Hippocampal formation (tissue), 2 donors: ENCODE measurements at places on chromosomes 5 and 9.

DNA sequence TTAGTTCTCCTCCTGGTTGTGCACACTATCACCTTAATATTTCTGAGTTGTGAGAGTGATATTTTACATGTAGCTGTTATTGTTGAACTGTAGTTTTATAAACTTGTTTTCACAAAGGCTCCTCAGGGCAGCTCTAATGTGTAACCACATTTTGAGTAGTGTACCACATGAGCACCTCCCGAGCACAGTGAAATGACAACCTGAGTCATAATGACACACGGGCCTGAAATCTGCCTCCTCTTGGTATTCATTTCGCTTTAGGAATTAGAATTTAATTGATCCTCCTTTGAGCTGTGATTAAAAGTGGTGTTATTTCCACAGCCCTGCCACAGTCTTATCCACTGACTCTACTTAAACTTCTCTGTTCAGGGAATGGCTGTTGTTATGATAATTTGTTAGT, 7.9 kb downstream of the MTRR start:
- DNase-seq: no peak

GRCh38 chr5:77881528-77881927, 105.4 kb upstream of the TBCA start:
- DNase-seq: no peak

DNA sequence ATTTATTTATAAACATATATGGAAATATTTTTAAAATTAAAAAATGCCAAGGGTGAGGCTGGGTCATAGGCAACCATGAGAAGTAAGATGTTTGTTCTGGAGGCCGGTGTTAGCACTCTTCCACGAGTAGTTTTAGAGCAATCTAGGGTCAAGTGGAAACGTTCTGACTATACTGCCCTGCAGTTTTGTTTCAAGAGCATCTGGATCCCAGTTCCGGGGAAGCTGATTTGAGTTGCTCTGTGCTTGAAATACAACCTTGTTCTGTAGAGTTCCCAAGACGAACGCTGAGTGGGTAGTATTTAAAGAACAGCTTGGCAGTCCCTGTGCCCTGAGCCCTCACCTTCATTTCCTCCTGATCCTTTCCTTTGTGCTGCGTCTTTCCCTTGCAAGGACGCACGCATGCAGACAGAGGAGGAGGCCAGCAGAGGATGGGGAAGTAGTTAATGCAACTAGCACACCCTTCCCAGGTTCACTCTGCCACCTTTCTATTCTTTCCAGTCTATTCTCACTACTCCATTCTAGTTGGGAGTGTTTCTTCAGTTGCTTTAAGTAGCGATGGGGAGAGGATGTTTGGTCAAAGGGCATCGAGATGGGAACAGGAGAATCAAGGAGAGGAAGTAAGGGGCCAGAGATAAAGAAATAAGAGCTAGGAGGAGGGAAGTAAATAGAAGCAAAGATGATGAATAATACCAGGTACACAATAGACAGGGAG, 68.3 kb upstream of the ZSWIM6 start:
- no peak for DNase-seq

DNA sequence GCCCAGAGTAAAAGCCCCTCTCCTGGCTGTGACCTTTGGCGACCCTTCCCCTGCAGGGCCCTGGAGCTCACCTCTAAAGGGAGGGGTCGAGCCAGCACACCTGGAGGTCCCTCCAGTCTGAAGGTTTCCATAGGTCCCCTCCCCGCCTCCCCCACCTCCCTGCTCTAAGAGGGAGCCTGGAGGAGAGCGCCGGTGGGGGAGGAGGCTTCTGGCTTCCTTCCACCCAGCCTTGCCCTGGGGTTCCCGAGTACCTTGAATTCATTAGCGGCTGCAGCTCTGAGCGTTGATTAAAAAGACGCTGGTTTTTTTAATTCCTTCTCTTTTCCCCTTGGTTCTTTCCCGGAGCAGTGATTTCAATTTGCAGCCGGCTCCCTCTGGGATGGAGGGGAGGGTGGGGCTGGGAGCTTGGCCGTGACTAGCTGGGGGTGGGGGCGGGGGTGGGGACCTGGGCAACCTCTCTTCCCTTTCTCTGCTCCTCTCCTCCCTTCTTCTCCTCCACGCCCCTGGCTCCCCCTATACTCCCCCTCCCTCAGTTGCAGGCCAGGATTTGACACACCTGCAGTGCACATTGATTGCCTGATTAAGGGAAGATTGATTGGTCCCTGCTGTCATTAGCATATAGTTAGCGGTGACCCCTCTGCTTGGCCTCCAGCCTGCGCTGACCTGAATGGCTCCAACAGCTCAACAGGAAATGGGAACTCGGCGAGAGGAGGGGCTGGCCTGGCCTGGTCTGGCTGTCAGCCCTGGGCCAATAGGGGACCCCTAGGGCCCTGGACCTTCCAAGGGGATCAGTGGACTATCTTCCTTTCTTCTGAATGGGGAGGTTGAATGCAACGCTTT, 67.5 kb upstream of the RAPGEF1 start:
- DNase-seq: no peak

DNA sequence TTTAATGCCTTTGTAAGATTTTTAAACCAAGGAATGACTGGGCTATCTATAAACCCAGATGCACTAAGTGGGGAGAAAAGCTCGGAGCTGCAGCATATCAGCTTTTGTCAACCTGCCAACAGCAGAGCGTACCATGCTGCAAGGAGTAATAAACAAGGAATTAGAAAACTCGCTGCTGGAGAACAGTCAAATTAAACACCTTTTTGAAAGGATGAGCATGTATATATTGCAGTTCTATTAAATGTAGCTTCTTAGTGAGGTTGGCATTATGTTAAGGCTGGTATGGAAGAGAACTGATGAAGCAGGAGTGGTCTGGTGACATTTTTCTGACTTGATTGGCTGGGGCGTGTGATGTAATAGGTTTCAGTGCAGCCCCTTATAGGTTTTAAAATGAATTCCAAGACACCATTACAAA, 74.7 kb downstream of the PIK3R1 start:
- peak; percentile 83 for DNase-seq

DNA sequence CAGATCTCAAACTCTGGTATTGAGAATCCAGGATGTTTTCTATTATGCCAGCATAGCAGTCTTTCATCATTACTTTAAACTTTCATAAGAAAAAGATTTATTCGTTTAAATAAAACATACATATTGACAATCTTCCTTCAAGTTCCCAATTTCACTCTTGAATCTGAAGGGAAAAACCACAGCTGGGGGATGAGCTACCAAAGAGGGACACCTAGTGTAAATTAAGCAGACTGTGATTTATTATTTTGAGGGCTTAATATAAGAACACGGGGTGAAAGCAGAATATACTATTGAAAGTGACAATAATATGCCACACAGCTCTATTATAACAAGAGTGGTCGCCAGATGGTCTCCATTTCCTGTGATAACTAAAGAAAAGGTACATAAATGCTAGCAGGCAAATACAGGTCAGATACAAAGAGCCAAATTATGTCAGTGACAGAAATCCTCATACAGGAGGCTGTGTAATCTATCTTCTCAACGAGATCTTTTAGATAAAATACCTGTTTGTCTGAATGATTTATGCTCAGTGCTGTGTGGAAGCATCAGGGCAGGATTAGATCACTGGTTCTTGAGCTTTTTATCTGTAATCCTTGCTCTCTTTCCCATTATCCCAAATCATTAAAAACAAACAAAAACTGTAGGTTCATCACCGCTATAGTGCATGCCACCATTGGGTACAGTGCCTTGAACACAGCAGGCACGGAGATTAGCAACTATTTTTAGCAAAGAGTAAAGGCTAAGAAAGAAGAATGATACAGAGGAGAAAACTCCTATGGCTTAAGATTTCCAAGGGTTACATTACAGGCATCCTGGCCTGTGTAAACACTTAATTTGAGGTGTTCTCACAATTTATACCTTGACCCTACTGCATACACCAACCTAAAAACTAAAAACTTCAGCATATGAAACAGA, 116.6 kb downstream of the DROSHA start:
- DNase-seq: no peak

- DNase-seq: no peak
These were observed 159.7 kb upstream of the CDH12 start for GRCh38 chr5:23012842-23013241.

DNA sequence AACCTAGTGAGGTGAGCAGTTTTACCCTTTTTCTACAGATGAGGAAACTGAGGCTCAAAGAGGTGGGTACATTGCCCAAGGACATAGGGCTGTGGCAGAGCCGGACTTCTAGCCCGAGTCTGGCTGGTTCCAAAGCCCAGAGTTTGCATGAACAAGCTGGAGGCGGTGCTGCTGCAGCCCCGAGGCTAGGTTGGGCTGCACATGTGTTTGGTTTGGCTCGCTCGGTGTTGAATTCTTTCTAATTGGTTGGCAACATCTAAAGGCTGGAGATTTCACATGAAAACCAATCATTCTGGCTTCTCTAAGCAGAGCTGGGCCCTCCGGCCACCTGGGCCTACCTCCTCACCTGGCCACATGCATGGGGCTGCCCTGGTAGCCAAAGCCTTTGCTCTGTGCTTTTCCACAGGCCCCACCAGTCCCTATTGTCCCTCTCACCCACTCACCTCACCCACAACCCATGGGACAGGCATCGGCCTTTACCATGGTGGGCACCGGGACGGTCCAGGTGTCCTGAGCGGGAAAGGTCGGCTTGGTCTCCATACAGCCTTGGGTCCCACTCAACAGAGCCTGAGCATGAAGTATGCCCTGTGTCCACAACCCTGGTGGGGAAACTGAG, 262.3 kb downstream of the NSG2 start:
- no peak for DNase-seq

GRCh38 chr9:79524266-79524665, 47.5 kb upstream of the TLE4 start:
- DNase-seq: no peak

DNA sequence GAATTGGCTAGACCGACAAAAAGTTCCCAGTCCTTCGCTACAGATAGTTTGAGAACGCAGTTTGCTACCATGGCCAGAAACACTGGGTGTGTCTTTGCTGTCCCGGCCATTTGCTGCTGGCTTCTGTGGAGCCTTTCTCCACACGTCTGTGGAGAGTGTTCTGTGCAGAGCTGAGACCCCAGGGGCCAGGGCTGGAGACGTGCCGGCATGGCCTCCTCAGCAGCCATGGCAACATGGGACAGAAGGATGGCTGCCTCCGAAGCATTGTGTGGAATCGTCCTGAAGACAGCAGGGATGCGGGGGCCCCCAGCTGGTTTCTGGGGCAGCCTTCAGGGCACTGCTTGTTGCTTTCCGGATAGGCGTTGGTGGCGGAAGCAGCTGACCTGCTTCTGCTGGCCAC, 142.8 kb downstream of the GADD45G start:
- no peak for DNase-seq

DNA sequence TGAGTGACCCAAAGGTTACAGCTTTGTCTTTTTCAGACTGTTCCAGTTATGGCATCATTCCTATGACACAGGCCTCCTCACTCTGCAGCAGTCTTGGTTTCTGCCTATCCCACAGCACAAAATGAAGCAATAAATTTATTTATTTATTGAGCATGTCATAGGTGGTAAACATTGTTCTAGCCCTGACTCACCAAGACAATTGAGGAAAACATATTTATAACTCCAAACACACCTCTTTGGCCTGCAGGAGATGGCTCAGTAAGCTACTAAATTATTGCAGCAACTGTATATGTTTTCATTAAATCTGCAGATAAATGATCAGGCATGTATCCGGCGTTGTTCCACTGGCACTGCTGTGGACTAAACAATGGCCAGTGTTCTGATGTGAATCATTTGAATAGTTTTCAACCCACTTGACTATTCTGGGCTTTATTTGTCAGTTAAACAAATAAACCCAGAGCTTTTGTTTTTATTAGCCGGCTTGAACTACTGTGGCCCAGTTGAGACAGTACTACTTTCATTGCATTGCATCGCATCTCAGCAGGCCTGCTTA, 83.2 kb downstream of the FOXD1 start:
- peak; percentile 51 for DNase-seq

GRCh38 chr5:14672484-14673394, 8.2 kb downstream of the OTULIN start:
- DNase-seq: no peak

DNA sequence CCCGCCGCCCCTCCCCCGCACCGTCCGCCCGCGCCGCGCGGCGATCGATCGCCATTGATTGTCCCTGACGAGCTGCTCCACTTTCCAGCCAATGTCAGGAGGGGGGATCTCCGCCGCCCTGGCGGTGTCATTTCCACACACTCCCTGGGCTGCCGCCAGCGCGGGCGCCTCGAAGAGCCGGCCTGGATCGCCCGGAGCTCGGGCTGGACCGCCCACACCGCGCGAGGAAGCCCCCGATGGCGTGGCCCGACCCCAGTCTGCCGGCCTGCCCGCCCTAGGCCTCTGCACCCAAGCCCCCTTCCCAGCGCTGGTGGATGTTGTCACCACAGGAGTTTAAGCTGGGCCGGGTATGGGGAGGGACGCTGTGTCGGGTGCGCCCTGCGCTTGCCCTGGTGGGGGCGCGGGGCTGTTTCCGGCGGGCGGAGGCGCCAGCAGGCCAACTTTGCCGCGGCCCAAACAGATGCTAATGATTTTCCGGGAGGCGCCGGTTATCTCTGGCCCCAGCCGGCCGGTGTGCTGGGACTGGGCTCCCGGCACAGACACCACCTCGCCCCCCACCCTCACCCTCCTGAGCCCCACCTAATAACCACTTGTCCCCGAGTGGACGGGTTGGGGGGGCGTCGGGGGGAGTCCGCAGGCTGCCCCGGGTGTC, 10.6 kb upstream of the CXXC5 start:
- DNase-seq: no peak

DNA sequence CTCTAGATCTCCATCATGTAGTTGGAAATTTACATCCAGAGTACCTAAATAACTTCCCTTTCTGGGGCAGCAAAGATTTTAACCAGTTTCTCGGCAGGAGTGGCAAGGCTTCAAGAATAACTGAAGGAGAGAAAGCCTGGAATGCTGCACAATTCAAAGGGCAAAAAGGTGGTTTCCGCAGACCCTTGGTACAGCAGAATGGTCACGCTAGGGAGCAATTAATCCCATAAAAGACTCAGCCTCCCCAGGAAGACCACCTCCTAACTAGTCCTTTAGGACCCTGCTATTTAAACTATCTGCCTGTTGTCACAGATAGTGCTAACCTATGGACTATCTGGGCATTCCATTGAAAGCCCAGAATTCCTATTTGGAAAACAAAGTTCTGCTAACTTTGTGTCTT, 3.6 kb downstream of the HTR1A start:
- no peak for DNase-seq
